ENCODE measurements at places on chromosomes 11 and 22.

- DNase-seq, result no peak
Measured at GRCh38 chr11:115193914-115194801, 310.1 kb downstream of the CADM1 start.

DNA sequence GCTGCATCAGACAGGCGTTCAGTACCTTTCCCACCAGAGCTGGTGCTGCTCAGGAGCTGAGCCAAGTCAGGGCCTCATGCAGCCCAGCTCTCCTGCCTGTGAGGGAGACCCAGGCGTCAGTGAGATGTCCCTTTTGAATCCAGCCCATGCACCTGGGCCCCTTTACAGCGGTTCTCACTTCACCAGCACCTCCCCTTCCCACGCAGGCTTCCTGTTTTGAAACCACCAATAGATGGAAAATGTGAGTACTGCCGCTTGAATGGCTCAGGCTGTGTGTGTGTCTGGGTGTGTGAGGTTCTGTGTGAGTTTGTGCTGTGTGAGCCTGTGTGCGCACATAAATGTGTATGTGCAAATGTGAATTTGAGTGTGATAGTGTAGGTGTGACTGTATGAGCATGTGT, 88.4 kb downstream of the UBASH3B start:
- no peak for DNase-seq

DNA sequence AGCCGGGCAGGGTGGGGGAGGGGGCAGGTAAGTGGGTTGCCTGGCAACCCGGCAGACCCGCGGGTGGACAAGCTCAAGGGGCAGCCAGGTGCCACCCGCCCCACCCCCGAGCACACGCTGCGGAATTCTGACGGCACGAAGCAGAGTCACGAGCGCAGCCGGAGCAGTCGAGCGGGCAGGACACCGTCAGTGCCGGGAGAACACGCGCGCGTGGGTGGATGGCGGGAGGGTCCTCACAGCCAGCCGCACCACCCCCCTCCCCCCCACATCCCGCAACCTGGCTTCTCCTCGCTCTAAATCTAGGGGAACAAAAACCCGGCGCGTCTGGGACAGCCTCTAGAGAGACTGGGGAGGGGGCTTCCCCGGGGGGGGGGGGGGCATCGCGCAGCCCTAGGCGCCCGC, 133.1 kb upstream of the HSD17B12 start:
- no peak for DNase-seq

GRCh38 chr22:17167486-17167885, 8.4 kb upstream of the HDHD5 start:
- no peak for DNase-seq

Data from kidney tubule cell (primary cell).